ENCODE measurements at places on chromosomes 12 and 14.

- DNase-seq = peak; percentile 33
Measured at GRCh38 chr14:106843951-106844483, 1317.6 kb downstream of the TMEM121 start.

DNA sequence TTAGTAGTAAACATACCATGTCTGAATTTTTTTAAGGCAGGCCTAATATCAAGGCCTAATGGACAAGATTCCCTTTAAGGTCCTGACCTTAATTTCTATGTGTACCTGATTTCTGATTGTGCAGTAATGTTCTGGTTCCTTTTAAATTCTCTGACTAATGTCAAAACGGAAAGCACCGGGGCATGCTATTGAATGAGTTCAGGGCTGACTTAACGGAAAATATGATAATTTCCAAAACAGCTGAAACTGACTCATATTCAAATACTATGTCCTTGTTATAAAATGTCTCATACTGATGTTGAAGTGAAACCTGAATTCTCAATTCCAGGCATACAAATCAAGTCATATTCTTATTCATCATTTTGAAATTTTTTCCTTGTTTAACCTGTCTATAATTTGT, 6.7 kb downstream of the TAS2R43 start:
- no peak for DNase-seq

DNA sequence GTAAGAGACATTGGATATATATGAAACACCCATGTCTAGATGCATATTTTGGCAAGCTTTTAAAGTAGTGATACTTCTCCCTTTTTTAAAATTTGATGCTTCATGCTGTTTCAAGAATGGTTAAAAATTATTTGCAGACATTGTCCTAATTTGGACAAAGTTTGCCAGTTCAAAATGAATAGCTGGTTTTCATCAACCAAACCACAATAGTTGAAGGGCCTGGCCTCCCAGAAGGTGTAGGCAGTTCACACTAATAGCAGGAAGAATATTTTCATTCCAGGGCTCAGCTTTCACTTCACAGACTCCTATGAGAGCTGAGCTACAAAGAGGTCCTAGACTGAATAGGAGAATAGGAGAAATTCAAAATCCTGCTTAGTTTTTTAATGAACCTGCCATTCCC, 78.7 kb downstream of the STXBP6 start:
- DNase-seq = no peak

DNA sequence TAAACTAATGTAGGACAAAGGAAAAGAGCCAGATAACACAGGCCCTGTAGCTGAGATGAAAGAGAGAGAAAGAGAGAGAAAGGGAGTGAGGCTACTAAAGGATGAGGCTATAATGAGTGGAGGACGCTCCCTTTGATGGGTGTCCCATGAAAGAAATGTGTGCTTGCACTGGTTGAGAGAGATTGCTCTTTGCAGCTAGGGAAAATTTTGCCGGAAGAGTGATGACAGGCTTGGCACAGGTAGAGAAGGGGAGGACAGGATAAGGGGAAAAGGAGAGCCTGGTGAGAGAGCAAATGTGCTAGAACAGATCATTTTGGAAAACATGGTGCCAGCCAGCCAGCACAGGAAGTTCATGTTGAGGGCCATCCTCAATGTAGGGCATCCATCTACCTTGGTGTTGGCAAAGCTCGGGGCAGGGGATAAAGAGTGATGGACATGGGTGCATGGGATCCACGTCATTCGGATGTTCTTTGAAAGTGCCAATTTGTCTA, 248.6 kb downstream of the BTG1 start:
- no peak for DNase-seq

DNA sequence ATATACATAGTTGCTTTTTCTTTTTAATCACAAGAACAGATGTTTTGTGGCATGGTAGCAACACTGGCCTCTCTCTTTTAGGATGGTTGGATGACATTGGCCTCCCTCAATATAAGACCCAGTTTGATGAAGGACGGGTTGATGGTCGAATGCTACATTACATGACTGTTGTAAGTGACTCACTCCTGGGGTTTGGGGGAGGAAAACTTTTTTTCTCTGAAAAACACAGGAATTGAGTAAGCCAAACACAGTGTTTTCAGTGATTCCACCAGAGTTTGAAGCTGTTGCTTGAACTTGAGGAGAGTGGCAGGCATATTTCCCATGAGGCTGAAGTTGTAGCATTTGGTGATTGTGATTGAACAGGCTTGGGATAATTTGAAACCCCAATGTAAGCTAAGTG, 13.7 kb upstream of the REP15 start:
- no peak for DNase-seq

GRCh38 chr12:120466560-120467315, 2.8 kb downstream of the SRSF9 start:
- DNase-seq = peak; percentile 26

- no peak for DNase-seq
Measured at GRCh38 chr12:90299121-90299520, 590.5 kb upstream of the ATP2B1 start.

GRCh38 chr12:90390947-90391346, 564.0 kb downstream of the CCER1 start:
- no peak for DNase-seq

GRCh38 chr12:740921-741320, 11.5 kb upstream of the WNK1 start:
- no peak for DNase-seq

- no peak for DNase-seq
Measured at GRCh38 chr12:128754275-128754674, 69.5 kb downstream of the SLC15A4 start.

DNA sequence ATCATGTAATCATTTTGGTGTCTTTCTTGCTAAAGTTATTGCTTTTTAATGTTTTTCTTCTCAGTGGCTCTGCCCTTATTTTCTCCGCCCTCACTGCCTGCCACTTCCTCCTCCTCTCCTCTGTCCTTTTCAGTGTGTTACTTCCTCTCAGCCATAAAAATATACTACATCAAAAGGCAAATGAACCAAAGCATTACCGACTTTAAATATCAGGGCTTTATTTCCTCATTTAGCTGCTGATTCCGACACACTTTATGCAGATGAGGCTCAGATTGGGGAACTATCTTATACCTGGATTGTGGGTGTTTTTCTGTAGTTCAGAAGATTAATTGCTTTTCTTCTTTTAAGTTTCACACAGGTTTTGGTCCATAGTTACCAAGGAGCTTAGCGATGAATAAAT, 118.1 kb downstream of the CMAS start:
- DNase-seq = no peak

GRCh38 chr12:127006972-127007371, 1260.0 kb upstream of the TMEM132C start:
- DNase-seq = no peak

DNA sequence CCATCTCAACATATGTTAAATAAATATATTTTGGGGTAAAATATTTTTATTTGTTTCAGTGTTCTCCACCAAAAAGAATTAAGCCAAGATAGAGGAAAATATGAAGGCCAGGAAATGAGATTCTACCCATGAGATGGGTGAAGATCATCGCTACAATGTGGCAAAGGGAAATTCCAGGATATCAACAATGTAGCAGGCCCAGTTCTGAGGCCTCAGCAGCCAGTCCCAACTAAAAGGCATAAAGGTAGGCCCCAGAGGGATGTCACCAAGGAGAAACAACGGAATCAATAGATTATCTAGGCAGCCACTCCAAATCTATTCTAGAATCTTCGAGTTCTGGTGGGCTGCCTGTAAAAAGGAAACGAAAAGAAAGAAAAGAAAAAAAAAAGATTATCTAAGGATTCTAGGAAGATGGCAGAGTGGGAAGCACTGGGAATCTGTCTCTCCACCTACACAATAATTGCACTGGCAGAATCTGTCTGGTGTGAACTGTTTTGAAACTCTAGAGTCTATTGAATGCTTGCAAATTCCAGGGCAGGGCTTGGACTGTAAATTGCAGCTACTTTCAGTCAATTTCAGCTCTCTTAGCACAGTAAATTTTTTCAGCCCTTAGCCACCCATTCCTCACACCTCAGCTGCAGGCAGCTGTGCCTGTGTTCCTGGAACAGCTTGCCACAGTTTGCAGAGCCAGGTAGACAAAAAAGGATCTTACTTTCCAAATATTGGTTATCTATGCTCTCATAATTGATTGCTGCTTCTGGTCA, 33.1 kb upstream of the MMP19 start:
- no peak for DNase-seq

DNA sequence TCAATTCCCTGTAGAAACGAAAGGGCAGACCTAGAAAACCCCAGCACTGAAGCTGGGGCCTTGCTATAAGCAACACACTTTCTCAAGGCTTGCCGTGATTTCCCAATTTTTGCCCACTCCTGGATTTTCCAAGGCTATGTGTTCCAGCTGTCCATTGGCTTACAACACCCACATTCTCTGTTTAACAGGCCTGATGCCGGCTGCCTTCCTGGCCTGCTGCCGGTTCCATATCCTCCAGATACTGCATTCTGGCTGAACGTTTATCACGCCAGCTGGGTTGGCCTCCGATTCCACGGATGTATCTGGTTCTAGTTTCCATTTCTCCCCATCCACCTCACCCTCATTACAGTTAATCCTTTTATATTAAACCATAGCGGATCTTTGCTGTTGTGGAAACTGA, 2.0 kb upstream of the PCNX1 start:
- DNase-seq = no peak

- DNase-seq = no peak
Measured at GRCh38 chr14:101473795-101474562, 87.3 kb upstream of the DIO3 start.

Data from activated CD4-positive, alpha-beta T cell treated with anti-CD3 and anti-CD28 coated beads for 4 hours (primary cell).